ENCODE measurements at places on chromosomes 7 and 10. TPM values are rescaled to one million over a fixed set of nuclear protein-coding genes. Genes with fewer than 3 reads are reported as not detected.

- no peak for DNase-seq
These were observed 296.4 kb upstream of the MAGI2 start for GRCh38 chr7:79749856-79750255.

DNA sequence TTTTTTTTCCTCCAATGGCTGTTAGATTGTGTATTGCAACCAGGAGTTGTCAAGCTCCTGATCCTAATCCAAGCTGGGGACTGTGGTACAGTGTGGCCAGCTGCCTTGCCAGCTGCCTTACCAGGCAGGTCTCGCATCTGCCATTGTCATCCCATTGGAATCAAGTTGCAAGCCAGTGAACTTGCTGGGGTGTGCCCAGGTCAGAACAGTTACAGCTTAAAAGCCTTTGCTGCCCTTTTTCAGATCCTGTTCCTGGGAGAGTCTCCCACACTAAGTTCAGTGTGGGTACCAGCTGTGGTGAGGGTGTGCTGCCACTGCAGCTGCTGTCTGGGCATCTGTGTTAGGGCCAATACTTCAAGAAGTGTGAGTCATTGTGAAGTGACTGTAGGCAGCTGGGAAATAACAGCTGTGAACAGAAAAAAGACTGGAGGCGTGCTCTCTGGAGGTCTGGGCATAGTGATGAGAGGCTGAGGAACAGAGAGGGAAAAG lies 72.8 kb downstream of the CCNY start:
- no peak for DNase-seq

DNA sequence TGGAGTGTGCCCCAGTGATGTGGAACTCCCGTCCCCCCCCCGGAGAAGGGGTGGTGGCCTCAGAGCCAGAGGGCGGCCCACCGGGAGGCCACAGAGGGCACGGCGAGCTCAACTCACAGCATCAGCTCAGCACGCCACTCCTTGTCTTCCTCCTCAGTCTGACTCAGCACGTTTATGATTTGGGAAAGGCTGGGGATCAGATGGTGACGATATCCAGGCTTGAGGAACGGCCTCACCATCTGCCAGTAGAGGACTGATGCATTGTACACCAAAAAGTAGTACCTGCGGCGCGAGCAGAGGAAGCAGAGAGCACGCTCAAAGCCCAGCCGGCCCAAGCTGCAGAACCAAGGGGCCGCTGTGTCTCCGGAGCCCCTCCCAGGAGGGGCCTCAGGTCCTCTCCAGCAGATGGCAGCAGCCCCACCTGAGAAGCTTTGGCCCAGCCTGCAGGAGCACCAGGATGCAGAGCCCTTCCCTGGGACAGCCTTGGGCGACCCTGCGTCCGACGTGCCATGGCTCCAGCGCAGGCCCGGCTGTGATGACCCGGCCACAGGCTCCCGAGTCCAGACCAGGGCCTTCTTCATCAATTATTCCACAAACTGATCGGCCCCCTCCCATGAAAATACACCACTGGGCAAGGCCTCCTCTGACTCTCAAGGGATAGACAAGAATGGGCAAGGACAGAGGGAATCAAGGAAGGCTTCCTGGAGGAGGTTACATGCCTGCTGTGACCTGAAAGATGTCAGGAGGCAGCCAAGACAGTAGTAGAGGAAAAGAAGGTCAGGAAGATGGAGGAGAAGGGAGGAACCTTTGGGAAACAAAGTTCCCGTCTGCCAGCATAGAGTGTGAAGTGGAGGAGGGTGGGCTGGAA lies 3.7 kb downstream of the CFAP46 start:
- DNase-seq = no peak

GRCh38 chr7:37212051-37212450 lies 236.6 kb downstream of the ELMO1 start:
- no peak for DNase-seq

GRCh38 chr7:89731751-89732445 lies 422.4 kb upstream of the STEAP1 start:
- no peak for DNase-seq

DNA sequence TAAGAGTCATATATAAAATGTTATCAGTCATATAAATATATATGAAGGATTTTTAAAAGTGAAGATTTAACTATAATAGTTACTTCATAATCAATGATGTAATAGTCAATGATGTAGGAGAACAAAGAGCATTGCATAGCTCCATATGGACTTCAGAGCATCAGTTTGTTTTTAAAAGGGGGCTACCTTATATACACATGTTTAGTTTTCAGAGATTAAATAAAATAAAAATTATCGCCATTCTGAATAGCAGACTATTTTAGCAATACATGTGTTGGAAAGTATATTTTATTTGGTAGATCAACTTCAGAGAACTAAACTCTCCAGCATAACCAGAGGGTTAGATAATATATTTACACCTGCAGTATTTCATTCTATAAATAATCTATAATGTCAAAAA lies 29.1 kb upstream of the EPC1 start:
- no peak for DNase-seq

DNA sequence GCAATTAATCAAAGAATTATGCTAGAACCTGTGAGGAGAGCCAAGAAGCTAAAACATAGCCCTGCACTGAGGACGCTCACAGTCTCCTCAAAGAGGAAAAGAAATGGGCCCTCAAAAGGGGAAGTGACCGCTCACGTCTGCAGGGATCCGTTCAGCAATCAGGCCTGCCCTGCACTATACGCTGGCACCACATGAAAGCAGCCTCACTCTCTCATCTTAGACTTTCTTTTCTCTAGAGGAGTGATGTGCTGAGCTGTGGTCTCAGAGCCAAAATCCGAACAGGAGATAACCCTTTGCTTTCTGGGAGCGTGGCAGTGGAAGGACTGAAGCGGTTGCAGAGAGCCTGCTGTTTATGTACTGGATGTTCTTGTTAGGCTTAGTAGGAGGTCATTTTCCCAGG lies 6.3 kb upstream of the IL2RA start:
- DNase-seq = peak; percentile 79

DNA sequence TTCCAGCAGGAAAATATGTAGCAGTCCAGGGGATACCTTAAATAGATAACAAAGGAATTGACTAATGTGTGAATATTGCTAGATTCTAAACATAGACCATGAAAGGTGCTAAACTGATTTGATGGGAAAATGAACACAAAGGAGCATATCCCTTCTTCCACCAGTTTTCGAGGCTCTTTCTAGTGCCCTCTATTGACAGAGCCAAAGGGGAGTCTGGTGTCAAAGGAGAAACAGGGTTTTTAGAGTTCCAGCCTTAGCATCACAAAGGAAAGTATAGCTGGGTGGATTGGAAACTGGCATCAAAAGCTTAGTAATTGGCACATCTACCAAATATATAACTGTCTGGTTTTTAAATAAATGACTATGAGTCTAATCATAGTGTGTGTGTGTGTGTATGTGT lies 636.8 kb downstream of the ETV1 start:
- DNase-seq = no peak

- no peak for DNase-seq
These were observed 24.4 kb upstream of the CHST15 start for GRCh38 chr10:124117833-124118232.

- no peak for DNase-seq
These were observed 60.2 kb upstream of the PHF14 start for GRCh38 chr7:10913457-10913856.

- no peak for DNase-seq
These were observed 128.7 kb downstream of the TSPAN12 start for GRCh38 chr7:120729245-120729644.

GRCh38 chr10:119407254-119407777 lies 135.2 kb downstream of the RGS10 start:
- peak; percentile 31 for DNase-seq

DNA sequence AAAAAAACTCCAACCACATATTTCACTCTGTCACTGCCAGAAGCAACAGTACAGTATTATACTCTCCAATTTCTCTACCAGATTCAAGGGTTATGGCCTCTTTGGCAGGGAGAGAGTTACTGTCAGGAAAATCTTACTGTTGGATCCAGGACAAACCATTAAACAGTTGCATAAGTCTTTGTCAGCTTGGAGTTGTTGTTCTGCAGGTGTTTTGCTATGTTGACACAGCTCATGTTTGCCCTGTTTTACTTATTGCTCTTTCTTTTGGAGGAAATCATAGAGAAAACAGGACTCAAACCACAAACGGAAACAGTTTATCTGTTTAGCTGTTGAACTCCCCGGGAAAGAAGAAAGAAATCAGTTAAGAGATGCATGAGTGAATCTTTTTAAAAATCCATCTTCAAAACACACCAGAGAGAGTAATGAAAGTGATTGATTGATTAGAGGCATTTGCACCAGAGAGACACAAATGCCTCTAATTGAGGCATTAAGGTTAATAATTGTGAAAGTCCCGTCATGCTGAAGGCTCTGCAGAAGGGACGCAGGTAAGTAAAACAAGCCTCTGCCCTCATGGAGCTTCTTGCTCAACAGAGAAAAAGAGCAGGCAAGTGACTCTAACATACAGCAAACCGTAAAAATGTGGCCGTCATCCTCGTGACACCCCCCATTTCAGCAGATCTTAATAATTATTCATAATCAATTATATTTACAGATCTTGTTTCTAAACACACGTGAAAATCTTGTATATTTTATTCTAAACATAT lies 38.7 kb upstream of the ARHGAP21 start:
- no peak for DNase-seq

- peak; percentile 26 for DNase-seq
These were observed 18.7 kb downstream of the ZNF786 start for GRCh38 chr7:149071641-149072437.

DNA sequence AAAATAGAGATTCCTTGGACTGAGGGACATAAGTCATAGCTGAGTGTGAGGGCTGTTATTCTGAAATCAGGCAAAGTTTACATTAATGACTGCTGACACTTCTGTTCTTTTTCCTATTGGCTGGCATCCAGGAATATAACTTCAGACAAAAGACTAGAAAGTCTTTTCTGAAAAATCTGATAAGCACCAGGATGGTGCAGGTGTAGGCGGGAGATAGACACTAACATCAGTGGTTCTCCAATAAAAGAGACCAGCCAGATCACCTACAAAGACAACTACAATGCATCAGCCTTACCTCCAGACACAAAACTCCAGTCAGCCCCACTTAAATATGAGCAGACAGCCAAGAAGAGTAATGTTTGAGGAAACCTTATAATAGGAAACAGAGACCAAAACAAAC lies 168.3 kb upstream of the LRGUK start:
- no peak for DNase-seq

- no peak for DNase-seq
These were observed 325.6 kb downstream of the HPSE2 start for GRCh38 chr10:98910048-98910447.

DNA sequence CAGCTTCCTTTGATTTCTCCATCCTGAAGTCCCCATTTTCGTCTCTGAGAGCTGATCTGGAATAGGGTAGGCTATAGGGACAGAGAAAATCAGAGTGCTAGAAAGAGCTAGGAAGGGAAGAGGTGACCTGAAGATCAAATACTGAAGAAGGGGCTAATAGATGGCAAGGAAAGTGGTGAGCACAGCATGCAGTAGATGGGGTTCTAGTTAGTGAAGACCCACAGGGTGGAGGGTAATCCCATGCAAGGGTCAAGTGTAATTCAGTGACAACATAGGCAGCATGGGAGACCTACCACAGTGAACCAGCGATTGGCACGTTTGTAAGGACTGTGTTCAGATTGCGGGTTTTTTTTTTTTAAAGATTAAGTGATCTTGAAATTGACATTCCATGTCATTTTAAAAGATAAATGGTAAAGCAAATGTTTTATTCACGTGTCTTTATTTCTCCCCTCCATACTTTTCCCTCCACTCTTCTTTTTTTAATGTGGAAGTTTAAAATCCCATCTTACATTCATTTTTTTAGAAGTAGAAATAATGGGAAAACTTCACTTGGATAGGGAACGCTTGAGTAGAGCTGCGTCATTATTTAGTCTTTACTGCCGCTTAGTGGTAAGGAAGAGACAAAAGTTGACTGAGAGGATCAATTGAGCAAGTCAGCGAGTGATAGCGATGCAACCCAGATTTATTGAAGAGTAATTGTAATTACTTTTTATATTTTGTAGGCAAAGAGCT lies 21.0 kb upstream of the ABI1 start:
- DNase-seq = peak; percentile 65

GRCh38 chr7:37945336-37945735 lies 24.9 kb downstream of the EPDR1 start:
- no peak for DNase-seq

DNA sequence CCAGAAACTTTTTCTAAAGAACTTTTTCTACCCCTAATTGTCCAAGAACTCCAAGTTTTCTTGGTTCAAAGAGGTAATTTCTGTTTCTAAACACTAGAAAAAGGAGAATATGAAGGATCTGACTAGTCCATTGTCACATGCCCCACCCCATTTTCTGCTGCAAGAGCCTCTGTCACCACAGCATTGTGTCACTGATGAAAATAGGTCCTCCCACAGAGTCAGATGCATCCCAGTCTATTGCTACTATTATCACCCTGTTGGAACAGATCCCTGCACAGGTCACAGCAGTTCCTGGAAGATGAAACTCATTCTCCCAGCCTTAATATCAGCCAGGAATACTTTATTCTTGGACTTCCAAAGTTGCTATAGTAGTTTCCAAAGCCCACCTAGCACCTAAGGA lies 7.5 kb upstream of the CFTR start:
- DNase-seq = no peak

DNA sequence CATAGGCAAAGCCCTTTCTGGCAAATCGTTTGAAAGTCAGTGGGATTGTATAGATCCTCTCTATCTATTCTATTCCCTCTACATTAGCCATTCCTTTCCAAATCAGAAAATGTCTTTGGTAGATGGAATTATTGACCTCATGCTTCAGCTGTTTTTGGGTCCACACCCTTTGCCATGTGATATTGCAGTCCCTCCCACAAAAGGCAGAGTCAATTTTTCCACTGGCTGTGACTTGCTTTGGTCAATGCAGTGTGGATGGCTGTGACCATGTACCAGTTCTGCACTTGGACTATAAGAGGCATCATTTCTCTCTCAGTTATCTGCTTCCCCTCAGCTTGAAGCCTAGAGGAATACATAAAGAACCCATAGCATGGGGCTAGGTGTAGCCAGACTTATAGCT lies 332.9 kb downstream of the PTEN start:
- no peak for DNase-seq

- no peak for DNase-seq
These were observed 45.5 kb upstream of the LRRN3 start for GRCh38 chr7:111045449-111045848.

DNA sequence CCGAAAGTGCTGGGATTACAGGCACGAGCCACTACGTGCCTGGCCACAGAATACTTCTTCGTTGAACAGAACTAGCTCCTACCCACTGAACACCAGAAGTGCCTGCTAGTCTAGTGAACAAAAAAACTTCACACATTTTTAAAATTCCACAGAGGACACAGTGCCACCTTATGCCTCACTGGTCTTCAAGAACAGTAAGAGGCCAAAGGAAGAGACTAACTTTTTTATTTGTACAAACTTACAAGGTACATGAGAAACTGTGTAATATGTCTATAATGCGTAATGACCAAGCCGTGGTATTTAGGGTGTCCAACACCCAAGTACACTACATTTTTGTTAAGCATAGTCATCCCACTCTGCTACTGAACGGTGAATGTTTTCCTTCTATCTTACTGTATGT lies 144.4 kb upstream of the PTER start:
- DNase-seq = no peak

The ICA1 gene
- not detected for total RNA-seq

The CRHR2 gene
- total RNA-seq = not detected

The KCNIP2 gene
- total RNA-seq = 3.5 TPM

The MRC1 gene
- total RNA-seq = 0.44 TPM

The DLX6 gene
- total RNA-seq = not detected

The RSU1 gene
- 41.1 TPM for total RNA-seq

The STAG3 gene
- total RNA-seq = 22.0 TPM

The OPN1SW gene
- total RNA-seq = not detected

The SPDYE1 gene
- 0.10 TPM for total RNA-seq

The PKD2L1 gene
- not detected for total RNA-seq

The GNG11 gene
- total RNA-seq = 1.7 TPM

The GPR37 gene
- not detected for total RNA-seq

The NOC3L gene
- 42.0 TPM for total RNA-seq
